Panc1 (cell line): ENCODE measurements at places on chromosomes 5 and 9. TPM values are rescaled to one million over a fixed set of nuclear protein-coding genes. Genes with fewer than 3 reads are reported as not detected.

Gene ERCC8
- 14.4 TPM for total RNA-seq

Gene NEUROG1
- total RNA-seq: not detected

Gene CDX1
- total RNA-seq: not detected

Gene C9orf153
- total RNA-seq: not detected
